ENCODE measurements at places on chromosomes 13 and 19.

DNA sequence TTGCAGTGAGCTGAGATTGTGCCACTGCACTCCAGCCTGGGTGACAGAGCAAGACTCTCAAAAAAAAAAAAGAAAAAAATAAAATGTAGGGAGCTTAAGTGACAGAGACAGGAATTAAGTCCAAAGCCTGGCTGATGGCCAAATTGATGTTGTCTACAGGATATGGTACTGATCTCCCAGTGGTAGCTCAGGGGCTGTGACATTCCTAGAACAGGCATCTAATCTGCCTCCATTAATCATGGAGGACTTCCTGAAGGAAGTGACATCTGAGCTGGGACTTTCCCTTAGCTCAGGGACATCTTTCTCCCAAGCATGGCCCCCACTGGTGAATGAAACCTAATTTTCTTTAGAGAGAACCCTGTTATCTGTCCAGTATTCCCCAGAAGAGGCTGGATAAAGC, 11.4 kb upstream of the EDDM13 start:
- DNase-seq, result peak; percentile 9

DNA sequence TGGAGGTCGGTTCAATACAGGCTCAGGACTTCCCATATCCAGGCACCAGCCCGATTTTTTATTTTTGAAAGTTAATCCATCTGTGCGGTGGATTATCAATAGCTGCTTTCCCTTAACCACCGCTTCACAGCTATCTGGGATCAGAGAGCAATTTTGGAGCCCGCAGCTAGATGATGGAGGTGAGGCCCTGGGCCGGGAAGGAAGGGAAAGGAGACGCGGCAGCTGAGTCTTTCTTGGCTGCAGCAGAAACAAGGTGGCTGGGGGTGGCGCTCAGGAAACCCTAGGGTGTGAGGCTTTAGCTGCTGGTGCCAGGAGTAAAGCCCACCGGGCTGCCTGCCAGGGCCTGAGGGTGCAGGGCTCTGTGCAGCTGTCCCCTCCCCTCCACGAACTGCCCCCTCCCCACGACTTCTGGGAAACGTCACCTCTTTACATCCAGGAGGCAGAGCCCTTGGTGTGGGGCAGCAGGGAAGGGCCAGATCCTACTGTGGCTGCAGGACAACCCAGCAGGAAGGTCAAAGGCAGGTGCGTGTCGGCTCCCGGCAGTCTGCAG, 307.0 kb downstream of the ZNF536 start:
- DNase-seq, result no peak

- no peak for DNase-seq
These were observed 33.3 kb downstream of the CLDN10 start for GRCh38 chr13:95585867-95586266.

DNA sequence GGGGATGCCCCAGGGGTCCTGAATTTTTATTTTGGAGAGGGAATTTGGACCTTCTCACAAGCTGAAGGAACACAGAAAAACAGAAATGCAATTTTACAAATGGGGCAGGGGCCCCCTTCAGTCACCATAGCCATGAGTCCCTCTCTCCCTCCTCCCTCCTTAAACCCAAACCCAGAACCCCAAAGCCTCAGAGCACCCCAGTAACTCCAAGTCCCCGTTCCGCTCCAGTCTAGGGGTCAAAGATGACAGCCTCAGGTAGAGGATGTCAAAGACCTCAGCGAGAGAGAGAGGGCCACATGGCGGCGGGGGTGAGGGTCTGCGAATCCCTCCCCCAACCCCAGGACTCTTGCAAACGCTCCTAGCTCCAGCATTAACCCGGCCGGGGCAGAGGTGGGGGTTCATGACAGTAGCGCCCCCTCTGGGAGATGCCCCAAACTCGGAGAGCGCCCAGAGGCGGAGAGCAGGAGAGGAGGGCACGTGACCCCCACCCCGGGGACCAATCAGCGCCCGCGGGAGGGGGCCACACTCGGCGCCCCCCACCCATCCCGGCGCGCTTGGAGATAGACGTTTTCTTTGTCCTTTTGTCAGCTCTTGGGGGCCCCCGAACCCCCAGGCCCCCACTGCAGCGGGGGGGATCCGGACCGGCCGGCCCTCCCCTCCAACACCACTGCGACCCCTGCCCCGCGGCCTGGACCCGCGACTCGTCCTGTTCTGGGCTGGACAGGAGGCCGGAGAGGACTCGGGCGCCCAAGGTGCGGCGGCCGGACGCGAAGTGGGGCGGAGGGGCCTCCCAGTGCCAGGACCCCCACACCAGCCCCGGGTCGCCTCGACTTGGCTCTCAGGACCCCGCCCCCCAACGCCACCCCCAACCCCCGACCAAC, 20.8 kb upstream of the SEMA6B start:
- DNase-seq, result no peak

Data from M059J (cell line).